ENCODE measurements at places on chromosomes 12 and 14. TPM values are rescaled to one million over a fixed set of nuclear protein-coding genes. Genes with fewer than 3 reads are reported as not detected.

DNA sequence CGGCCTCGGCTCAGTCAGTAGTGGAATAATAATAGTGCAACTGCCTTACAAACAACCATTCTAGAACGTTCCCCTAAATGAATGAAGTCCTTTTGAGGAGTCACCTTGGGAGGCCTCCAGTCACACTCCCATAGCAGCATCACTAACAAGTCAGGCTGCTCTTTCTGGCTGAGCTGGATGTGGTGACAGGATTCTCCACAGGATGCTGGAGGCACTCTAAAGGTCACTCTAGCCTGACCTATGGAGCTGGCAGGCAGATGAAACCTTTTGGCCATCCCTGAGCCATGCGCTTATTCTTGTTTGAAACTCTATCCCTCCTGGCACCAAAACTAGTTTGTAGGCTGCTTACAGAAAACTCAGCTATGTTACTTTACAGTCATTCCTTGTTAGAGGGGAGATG is 17.9 kb upstream of the TFCP2 start:
- no peak for DNase-seq

HPD gene
- 0.21 TPM for total RNA-seq

GRCh38 chr12:95997911-95998510 is 1.9 kb upstream of the HAL start:
- DNase-seq, result no peak

KRT4 gene
- not detected for total RNA-seq

DNA sequence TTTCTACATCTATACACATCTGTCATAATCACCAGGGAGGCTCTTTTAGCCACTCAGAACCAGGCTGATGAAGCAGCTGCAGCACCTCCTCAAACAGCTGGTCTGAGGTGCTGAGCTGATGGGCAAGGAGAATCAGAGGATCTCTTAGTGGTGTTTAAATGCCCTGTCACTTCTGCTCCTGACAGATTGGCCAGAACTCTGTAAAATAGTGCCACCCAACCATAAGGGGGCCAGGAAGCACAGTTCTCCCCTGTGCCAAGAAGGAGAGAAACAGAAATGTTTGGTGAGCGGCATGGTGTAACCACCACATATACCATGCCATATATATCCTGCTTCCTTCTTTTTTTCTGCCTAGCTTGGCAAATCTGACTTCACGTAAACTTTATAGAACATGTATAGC is 12.8 kb downstream of the SOCS2 start:
- DNase-seq, result no peak

DNA sequence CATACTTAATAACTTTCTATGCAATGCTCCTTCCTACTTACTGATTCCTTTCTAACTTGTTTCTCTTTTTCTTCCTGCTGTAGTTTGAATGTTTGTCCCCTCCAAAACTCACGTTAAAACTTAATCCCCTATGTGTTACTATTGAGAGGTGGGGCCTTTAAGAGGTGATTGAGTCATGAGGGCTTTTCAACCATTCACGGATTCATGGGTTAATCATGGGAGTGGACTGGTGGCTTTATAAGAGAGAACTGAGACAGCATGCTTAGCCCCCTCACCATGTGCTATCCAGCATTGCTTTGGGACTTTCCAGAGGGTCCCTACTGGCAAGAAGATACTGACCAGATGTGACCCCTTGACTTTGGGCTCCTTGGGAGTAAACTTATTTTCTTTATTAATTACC is 66.0 kb upstream of the TRIM9 start:
- no peak for DNase-seq

GRCh38 chr14:85325134-85326017 is 204.6 kb upstream of the FLRT2 start:
- no peak for DNase-seq

FSCB gene
- total RNA-seq, result not detected

FAM222A gene
- 12.5 TPM for total RNA-seq

TRPV4 gene
- total RNA-seq, result 3.5 TPM

SERPINA1 gene
- not detected for total RNA-seq

DNA sequence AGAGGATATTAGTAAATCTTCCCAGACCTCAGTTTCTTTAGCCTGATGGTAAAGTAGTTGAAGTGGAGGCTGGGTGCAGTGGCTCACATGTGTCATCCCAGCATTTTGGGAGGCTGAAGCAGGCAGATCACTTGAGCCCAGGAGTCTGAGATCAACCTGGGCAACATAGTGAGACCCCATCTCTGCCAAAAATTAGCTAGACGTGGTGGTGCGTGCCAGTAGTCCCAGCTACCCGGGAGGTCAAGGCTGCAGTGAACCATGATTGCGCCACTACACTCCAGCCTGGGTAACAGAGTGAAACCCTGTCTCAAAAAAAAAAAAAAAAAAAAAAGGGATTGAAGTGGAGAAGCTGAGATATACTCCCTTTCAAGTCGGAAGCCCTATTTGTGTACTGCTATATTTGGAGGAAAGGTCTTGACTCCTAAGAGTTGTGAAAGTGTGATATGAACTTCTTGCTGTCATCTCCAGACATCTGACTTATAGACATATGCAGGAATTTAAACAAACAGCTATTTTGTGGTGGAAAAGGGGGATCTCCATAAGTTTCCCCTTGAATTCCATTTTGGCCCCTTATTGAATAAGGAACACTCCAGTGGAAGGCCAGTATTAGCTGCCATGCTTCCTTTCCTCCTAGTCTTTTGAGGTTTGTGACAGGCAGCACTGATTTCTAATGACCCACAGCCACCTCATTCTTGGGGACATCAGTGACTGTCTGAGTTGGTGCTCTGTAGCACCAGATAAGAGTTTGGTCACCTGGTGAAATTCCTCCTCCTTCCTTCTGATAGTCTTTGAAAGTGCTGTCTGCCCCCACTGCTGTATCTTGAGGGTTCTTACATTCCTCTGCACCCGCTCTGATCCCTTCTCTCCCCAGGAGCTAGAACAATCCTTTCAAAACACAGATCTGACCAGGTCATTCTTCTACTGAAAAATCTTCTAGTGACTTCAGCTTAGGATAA is 7.4 kb downstream of the ELK3 start:
- DNase-seq, result no peak

GRCh38 chr12:92585115-92585727 is 117.6 kb upstream of the PLEKHG7 start:
- DNase-seq, result no peak

- DNase-seq, result no peak
These were observed 1.7 kb upstream of the KIF26A start for GRCh38 chr14:104136472-104137296.

CHMP4A gene
- 44.7 TPM for total RNA-seq

- DNase-seq, result no peak
These were observed 301.6 kb downstream of the CACNA1C start for GRCh38 chr12:2354151-2354991.

- DNase-seq, result no peak
These were observed 33.2 kb downstream of the MARK3 start for GRCh38 chr14:103418481-103418818.

APOF gene
- not detected for total RNA-seq

TBK1 gene
- 19.2 TPM for total RNA-seq

DNA sequence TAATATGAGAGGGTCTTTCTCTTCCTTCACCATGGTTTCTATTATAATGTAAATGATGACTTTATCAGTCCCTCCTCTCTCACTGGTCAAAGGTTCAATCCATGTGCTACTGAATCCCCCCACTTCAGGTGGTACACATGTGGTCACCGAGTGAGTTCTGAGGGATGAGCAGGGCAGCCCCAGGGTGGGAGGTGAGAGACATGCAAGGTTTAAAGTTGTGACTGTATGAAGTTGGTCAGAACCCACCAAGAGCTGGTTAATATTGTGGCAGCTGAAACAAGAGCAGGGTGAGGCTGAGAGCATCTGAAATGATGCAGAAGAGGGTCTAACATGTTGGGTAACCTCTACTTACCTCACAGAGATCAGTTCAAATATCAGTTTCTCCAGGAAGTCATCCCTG is 444.7 kb upstream of the FBXO33 start:
- no peak for DNase-seq

DNA sequence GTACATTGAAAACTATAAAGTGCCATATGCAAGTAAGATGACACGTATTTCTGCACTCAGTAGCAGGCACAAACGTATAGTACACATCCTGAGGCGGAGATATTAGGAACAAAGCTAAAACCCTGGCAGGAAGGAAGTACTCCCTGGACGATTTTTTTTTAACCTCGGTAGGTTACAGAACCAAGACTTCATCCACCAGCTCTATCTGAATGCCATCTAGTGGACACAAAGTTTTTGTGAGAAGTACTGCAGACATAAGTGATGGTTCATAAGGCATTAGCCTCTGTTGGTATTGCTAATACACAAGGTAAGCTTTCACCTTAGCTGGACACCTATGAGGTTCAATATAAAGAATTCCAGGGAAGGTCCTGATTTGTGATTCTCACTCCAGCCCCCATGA is 83.0 kb upstream of the CCDC196 start:
- no peak for DNase-seq

- no peak for DNase-seq
These were observed 93.7 kb downstream of the DHRS2 start for GRCh38 chr14:23729720-23730387.

TPPP2 gene
- not detected for total RNA-seq

DNA sequence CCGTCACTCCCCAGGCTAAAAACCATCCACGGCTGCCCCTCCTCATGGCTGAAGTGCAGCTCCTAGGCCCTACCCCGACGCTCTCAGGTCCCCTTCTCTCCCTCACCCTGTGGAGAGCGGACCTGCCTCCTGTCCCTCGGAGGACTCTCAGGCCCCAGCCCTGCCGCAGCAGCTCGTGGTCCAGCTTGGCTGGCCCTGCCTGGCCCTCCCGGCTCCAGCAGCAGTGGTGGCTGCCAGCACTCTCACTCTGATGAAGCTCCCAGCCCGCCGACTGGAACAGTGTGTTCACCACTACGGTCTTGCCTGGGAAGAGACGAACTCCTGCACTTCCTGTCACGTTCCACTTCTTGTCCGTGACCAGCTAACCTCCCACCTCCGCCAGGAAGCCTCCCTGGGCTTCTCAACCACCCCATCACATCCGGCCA is 11.1 kb downstream of the BAG5 start:
- no peak for DNase-seq

- no peak for DNase-seq
These were observed 162.5 kb upstream of the PDE3A start for GRCh38 chr12:20205854-20206253.

DNA sequence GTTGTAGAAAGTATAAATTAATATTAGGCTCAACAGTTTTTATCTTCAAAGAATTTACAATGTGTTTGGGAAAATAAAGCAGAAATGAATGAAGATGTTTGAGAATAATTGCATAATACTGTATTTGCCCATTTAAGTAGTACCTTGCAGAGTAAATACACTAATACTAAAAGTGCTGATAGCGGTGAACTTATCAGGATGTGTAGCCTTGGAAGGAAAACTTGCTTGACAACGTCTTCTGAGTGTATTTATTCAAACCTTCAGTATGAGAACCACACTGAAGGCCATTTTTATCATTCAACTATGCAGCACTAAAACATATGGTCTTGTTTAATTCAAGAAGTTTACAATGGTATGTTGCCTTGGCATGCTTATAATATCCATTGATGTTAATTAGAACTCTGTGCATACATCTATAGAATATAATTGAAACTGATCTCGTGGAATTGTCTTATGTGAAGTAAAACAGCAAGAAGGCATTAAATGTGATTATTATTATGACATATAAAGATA is 41.3 kb downstream of the MSRB3 start:
- no peak for DNase-seq

HOXC11 gene
- total RNA-seq, result not detected

GLIPR1L2 gene
- 0.40 TPM for total RNA-seq

All from neural crest cell (in vitro differentiated cells).